ENCODE measurements at places on chromosomes 12 and 14. TPM values are rescaled to one million over a fixed set of nuclear protein-coding genes. Genes with fewer than 3 reads are reported as not detected.

Gene KSR2
- 0.30 TPM for total RNA-seq

Gene PLCZ1
- total RNA-seq, result under 0.01 TPM

Gene GPD1
- total RNA-seq, result not detected

Gene STRN3
- total RNA-seq, result 60.2 TPM

Gene JPH4
- total RNA-seq, result not detected

All from epithelial cell of umbilical artery (primary cell).